ENCODE measurements at places on chromosomes 16 and 17.

DNA sequence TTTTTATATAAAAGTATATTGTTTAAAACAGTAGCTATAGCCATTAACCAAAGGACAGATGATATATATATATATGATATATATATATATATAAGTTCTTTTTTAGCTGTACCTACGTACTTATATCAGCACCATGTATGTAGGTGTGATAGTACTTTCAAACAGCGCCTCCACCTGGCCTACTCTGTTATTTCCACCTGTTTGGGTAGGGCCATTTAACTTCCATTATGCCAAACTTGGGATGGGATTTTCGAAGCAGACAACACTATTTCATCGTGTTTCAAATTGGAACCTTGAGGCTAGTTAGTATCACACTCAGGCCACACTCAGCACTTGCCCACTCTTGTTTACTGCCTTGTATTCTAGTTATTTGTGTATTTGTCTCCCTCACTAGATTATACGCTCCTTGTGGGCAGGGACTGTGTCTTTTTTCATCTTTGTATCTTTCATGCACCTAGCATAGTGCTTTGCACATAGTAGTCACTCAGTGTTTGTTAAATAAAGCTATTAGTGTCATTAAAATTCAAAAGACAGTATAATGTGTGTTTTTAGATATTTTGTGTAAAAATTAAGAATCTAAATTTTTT lies 11.8 kb upstream of the CLTC start:
- DNase-seq, result no peak

GRCh38 chr17:28675980-28676379 lies 14.0 kb downstream of the SUPT6H start:
- DNase-seq, result no peak

DNA sequence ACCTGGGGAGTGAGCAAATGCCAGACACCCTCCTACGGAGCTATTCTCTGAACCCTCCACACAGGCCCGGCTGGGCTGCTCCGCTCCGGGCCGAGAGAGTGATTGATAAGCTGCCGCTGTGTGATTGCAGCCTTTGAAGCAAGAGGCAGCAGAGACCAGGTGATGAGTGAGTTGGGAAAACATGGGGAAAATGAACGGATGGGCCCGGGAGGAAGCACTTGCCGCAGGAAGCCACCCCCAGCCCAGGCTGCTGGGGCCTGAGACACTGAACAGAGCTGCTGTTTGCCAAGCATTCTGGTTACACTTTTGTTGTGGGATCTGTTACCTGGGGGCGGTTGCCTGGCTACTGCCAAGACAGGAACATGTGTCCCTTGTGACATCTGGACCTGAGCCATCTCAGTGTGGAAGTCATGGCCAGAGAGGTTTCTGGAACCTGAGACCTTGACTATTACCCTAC lies 46.4 kb upstream of the KLHDC4 start:
- no peak for DNase-seq

- DNase-seq, result no peak
Observed at GRCh38 chr17:64575431-64575830, 68.7 kb downstream of the CEP95 start.

DNA sequence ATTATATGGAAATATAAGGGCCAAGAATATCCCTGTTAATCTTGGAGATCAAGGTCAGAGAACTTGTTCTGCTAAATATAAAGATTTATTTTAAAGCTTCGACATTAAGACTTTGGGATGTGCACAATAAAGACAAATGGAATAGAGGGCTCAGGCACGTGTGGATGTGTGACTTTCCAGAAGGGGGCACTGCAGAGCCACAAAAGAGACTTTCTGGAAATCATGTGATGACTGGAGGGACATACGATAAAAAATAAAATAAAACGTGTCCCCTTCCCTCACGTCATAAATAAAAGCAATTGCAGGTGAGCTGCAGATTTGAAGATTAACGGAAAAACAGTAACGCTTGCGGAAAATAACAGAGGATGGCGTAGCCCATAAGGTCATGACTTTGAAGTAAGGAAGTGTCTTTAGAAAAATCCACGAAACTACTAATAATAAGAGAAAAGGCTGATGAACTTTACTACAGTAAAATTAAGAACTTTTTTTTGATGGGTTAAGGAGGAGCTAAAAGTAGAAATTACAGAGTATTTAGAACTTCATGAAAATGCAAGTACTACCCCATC lies 9.4 kb upstream of the ENGASE start:
- no peak for DNase-seq

GRCh38 chr16:88688013-88688778 lies 1.9 kb upstream of the SNAI3 start:
- no peak for DNase-seq

GRCh38 chr16:87107201-87107600 lies 210.0 kb downstream of the C16orf95 start:
- no peak for DNase-seq

GRCh38 chr17:68863091-68863652 lies 92.0 kb downstream of the ABCA8 start:
- DNase-seq, result no peak

- no peak for DNase-seq
Observed at GRCh38 chr16:88617268-88618031, 20.9 kb upstream of the IL17C start.

- no peak for DNase-seq
Observed at GRCh38 chr17:4635823-4636375, 5.6 kb downstream of the ALOX15 start.

DNA sequence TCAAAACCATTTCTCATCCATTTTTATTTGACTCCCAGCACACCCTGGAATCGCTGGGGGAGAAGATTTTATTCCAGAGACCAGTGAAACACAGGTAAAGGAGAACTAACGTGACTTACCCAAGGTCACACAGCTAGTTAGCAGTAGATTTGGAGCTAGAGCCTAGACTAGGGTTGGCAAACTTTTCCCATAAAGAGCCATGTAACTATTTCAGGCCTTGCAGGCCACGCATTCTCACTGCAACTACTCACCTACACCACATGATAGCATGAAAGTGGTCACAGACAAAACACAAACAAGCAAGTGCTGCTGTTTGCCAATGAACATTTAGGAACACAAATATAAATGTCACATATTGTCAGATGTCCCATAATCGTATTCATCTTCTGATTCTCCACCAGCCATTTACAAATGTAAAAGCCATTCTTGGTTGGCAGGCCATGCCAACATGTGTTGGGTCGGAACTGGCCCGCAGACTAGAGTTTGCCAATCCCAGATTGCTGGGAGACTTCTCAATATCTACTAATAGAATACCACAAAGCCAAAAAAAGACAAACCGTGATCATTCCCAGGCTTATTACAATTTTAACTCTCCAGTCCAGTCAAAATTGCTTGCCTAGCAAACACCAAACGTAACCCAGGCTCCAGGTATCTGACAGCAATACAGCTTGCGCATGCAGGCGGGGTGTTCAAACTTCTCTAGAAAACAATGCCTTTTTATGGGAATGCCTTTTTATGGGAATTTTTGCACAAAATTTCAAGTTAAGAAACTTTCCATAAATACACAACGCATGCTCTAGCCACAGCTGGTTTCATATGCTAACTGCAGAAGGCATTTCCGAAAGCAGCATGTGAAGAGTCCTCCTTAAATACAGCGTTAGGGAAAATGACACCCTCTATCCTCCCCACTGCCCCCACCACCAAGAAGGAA lies 20.9 kb downstream of the ZFHX3 start:
- DNase-seq, result no peak

- DNase-seq, result no peak
Observed at GRCh38 chr16:8739989-8740704, 57.3 kb downstream of the TMEM186 start.

DNA sequence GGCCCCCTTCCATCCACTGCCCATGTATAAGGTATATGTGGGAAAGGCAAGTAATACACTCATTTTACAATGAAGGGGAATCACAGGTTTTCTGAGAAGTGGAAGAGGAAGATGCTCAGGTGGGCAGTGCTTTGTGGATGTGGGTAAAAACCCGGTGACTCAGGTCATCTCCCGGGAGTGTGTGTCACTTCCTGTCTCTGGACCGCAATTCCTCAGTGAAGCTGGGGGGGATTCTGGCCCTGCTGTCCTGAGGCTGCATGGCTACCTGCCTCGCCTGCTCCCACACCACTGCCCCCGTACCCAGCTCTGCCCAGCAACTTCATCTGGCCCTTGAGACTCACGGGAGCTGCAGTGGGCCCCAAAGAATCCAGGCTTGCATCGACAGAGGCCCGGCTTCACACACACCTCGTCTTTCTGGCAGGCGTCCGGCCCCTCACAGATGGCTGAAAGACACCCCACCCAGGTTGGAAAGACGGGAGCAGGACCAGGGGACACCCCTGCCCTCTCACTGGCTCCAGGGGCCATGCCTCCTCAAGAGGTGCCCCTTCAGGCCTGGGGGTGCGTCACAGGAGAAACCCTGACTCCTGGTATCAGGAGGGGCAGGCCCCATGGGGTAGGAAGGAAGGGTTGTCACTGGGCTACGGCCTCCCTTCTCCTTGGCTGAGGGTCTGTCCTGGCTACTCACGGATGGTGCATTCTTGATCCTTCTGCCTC lies 882 bp downstream of the SCARF1 start:
- DNase-seq, result no peak

- no peak for DNase-seq
Observed at GRCh38 chr17:83069571-83069906, 9.9 kb upstream of the METRNL start.

DNA sequence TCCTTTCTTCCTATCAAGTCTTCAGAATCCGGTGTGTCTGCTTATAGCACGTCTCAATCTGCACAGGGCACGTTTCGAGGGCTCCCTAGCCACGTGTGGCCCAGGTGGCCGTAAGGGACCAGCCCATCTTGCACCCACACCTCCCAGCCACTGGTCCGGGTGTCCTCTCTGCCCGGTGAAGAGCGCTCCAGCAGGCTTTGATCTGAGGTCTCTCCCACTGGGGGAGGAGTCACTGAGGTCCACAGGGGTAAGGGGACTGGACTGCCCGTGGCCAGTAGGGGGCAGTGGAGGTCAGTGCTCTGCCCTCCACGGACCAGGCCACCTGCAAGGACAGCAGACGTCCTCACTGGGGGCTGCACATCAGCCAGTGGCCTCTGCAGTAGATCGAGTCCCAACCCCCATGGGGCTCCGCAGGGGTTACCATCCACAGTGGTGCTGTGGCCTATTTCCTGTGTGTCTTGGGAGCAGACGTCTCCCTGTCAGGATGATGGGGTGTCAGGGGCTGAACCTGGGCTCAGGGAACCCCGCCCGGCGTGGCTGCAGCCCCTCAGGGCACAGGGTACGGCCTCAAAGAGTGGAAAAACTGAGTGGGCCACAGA lies 204.1 kb upstream of the CIBAR2 start:
- no peak for DNase-seq

DNA sequence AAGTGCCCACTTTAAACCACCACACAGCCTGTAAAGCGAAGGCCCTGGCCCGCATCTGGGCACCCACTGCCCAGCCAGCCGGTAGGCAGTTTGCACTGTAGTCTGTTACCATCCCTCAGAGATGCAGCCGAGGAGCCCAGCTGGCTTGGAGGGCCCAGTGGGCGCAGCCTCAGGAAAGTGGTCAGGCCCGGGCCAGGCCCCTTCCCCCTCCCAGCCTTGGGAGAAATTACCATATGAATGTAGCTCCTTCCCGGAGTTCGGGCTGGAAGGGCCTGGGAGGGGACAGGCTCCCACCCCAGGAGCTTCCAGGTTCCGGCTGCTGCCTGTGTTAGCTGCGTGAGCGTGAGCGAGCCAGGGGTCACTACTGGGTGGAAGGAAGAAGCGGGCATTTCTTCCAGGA lies 325.4 kb downstream of the SEC14L1 start:
- no peak for DNase-seq

- no peak for DNase-seq
Observed at GRCh38 chr16:62829084-62829483, 792.8 kb upstream of the CDH8 start.

DNA sequence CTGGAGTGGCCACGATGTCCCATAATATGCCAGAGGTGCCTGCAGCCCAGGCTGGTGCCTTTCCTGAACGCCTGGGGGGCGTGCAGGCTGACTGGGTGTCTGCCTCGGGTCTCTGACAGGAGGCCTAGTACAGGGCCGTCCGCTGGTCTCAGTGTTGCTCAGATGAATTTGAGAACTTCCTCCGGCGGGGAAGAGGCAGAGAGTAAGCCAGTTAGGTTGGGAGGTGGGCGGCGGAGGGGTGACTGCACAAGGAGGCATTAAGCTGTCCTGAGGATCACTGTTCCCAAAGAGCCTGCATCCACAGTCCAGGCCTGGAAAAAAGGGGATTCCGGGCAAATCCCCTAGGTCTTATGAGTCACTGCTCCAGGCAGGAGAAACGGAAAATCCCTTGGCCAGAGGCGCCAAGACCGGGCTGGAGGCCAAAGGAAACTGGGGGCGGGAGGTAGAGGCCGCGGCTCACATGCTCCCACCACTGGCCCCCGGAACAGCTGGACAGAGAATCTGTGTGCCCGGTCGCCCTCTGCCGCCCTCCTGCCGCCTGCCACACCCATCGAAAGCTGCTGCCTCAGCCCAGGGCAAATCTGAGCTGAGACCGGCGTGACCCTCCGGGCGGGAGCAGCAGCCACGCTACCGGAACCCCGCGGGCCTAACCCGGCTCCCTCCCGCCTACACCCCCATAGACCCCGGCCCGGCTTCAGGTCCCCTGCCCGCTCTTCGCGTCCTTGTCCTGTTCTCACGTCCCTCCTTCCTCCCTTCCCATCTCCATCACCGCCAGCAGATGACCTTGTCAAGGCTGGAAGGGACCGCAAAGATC lies 1.2 kb downstream of the TRIM47 start:
- DNase-seq, result no peak

DNA sequence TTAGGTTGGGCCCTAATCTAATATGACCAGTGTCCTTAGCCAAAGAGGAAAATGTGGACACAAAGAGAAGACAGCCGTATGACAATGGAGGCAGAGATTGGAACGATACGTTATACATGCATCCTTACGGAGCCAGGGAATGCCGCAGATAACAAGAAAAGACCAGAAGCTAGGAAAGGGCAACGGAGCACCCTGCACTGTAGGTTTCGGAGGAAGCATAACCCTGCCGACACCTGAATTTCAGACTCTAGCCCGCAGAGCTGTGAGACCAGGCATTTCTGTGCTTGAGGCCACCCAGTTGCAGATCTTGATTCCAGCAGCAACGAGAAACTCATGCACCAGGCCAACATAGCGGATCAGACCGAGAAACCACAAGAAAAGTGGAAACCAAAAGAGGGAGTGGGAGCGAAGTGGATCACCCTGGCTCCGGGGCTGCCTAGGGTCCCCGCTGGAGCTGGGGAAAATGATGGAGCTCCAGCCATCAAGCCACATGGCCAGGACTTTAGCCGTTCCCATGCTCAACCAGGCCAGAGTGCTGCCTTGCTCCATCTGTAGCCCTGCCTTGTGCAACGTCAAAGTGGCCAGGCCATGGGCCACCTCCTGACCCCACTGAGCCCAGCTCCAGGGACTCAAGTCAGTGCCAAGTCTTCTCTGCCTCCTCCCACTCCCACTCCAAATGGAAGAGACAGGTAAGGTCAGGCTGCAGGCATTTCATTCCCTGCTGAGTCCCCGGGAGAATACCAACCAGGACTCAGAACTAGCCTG lies 51.7 kb upstream of the RPL38 start:
- DNase-seq, result no peak

GRCh38 chr17:27978689-27979175 lies 63.7 kb upstream of the NLK start:
- no peak for DNase-seq
